Activated T-helper 2 cell treated with anti-CD3 and anti-CD28 coated beads, Interferon-gamma antibody, Interleukin-2, Interleukin-4, amounts not matched to agents 10 μg/mL and 5 μg/mL and 100 μg/mL, durations not matched to agents 14 hours and 24 hours and 36 hours (primary cell): ENCODE measurements at places on chromosomes 1 and 21.
A peak's percentile ranks its signal among the peaks of the same experiment; 100 is the strongest.

DNA sequence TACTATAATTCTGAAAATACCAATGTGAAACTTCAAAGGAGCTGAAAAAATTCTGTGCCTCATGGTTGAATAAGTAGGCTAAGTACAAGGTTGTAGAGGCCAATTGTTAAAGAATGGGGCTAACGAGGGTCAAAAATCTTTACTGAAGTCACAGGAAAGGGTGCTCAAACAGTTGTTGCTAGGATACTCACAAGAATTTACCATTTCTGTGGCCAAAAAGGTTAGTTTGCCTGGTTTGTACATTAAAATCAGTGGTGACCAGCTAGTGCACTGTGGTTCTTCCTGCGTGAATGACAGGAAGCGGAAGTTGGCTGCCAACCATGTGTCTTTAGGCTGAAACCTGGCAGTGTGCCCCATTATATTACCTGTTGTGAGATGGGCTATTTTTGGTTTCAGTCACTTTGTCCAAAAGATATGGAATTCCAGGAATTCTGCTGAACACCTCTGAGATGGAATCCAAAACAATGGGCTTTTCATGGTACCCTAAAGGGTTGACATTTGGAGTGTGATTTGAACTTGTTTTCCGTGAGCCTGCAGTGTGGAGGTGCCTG, 13.5 kb downstream of the MAP3K21 start:
- no peak for DNase-seq
- peaks cover 45% of the 10 kb centered on the region for H3K27me3 ChIP-seq
- no peak overlapping the region for H3K4me3 ChIP-seq
- no peak overlapping the region for H3K27ac ChIP-seq
- H3K4me1 ChIP-seq = no peaks in the 10 kb centered on the region

DNA sequence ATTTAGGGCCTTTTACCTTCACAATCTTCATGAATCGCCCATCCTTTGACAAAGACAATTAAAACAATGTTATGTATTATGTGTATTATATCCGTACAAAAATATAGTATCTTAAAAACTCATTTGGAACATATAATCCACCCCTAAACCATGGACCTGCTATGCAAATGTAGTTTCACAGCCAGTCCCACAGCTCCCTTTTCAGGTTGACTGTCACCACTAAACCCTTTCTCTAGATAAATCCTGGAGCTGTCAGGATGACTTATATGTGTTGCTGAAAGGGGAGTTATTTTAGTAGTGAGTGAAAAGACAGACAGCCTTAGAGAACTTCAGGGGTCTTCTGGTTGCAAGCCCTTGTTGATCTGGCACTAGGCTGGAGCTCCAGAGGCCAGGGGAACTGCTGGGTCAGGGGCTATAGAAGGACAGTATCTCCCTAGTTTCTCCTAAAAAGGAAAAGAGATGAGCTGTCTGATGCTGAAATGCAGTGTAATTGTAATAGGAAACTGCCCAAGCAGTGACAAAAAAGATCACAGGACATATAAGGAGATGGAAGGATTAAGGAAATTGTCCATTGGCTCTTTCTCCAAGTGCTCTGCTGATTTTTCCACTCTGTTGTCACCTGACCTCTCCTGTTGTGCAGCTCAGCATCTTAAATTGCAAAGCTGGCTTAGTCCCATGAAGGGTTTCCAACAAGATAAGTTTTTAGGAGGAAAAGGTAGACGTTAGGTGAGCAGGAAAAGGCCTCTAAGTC, 127.7 kb downstream of the S1PR1 start:
- no peak overlapping the region for H3K4me3 ChIP-seq
- H3K27me3 ChIP-seq = peaks cover 30% of the 10 kb centered on the region
- H3K36me3 ChIP-seq = no peaks in the 10 kb centered on the region
- no peak for DNase-seq
- no peak overlapping the region for H3K27ac ChIP-seq

- no peaks in the 10 kb centered on the region for H3K27me3 ChIP-seq
- no peak for DNase-seq
- no peak overlapping the region for H3K27ac ChIP-seq
- H3K4me3 ChIP-seq = no peak overlapping the region
Observed at GRCh38 chr1:195773931-195774330, 834.3 kb downstream of the KCNT2 start.

DNA sequence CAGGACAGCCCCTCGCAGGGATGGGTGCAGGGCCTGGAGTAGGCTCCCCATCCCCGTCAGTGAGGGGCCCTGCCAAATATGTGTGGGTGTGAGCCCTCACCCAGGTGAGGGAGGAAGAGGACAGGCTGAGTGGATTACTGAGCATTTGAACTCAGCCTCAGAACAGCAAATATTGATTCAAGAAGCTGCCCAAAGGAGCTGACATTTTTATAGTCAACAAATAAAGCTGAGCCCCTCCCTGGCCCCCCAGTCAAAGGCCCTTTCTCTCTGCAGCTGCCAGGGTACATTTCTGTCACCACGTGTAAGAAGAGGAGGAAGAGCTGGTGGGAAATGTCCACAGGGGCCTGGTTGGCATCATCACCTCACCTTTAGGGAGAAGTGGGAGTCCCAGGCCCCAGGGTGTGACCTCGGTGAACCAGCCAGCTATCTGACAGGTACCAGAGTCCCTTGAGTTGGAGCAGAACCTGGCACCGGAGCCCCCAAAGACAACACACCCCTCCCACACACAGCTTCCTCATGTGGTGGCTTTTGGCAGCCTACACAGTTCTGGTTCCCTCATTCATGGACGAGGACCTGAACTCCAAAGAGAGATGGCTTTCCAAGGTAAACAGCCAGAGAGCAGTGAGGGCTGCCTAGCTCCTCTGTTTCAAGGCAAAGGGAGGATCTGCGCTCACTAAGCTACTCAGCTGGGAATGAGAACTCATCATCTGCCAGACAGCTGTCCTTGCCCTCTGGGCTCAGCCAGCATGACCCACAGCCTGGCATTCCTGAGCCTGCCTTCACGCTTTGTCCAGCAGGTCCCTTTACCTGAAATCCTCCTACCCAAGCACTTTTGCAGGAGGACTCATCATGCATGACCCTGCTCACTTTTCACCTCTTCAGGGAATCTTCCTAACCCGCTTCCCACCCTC, 43.0 kb upstream of the TENT5C start:
- peak; percentile 5 for DNase-seq
- no peak overlapping the region for H3K27ac ChIP-seq
- H3K27me3 ChIP-seq = peaks cover 6% of the 10 kb centered on the region
- H3K4me1 ChIP-seq = peaks cover 6% of the 10 kb centered on the region
- H3K4me3 ChIP-seq = no peak overlapping the region

- no peak overlapping the region for H3K27ac ChIP-seq
- no peak for DNase-seq
- H3K4me1 ChIP-seq = no peaks in the 10 kb centered on the region
- no peaks in the 10 kb centered on the region for H3K27me3 ChIP-seq
Observed at GRCh38 chr1:174657411-174657810, 209.6 kb downstream of the GPR52 start.

GRCh38 chr21:32604464-32604863, 7.7 kb downstream of the CFAP298 start:
- no peak overlapping the region for H3K27ac ChIP-seq
- DNase-seq = no peak
- no peaks in the 10 kb centered on the region for H3K27me3 ChIP-seq

DNA sequence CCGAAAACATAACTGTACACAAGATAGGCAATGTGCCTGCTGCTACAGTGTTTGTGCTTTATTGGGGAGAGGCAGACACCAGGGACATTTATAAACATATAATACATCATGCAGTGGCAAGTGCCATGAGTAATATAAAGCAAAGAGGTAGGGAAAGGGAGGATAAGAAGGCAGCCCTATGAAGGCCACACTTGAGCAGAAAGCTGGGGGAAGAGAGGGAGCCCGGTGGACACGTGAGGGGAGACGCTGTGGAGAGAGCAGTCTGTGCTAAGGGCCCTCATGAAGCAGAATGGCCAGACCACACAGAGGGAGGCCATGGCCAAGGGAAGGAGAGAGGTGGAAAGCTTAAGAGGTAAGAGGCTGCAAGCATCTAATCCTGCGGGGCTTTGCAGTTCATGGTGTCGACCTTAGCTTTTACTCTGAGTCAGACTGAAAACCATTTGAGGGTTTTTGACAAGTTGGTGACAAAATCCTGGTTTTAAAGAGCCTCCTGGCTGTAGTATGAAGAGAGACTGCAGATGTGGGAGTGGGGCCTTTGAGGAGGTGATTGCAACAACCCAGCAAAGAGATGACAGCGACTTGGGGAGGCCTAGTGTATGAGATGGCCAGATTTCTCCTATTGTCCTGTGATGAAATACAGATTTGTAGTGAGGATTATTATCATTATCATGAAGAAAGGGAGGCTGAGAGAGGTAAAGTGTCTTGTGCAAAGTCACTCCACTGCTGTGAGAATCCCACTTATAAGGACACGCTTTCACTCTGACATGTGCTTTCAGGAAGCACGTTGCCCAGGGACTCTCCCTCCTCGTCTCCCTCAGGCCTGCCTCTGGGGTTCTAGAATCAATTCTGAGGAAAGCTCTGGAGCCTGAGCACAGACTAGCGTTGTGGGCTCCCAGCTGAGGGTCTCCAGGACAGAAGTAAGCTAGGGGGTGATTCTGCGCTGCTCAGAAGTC, 192.9 kb downstream of the RHOU start:
- no peak for DNase-seq
- H3K4me3 ChIP-seq = no peak overlapping the region
- no peak overlapping the region for H3K27ac ChIP-seq

GRCh38 chr1:208910161-208910560, 666.0 kb upstream of the PLXNA2 start:
- no peaks in the 10 kb centered on the region for H3K36me3 ChIP-seq
- no peaks in the 10 kb centered on the region for H3K27me3 ChIP-seq
- H3K27ac ChIP-seq = no peak overlapping the region
- no peak for DNase-seq
- H3K4me1 ChIP-seq = no peaks in the 10 kb centered on the region
- no peak overlapping the region for H3K4me3 ChIP-seq

- H3K27ac ChIP-seq = no peak overlapping the region
- no peaks in the 10 kb centered on the region for H3K36me3 ChIP-seq
- H3K4me3 ChIP-seq = no peak overlapping the region
Observed at GRCh38 chr1:154190550-154190949, 1.4 kb downstream of the TPM3 start.

DNA sequence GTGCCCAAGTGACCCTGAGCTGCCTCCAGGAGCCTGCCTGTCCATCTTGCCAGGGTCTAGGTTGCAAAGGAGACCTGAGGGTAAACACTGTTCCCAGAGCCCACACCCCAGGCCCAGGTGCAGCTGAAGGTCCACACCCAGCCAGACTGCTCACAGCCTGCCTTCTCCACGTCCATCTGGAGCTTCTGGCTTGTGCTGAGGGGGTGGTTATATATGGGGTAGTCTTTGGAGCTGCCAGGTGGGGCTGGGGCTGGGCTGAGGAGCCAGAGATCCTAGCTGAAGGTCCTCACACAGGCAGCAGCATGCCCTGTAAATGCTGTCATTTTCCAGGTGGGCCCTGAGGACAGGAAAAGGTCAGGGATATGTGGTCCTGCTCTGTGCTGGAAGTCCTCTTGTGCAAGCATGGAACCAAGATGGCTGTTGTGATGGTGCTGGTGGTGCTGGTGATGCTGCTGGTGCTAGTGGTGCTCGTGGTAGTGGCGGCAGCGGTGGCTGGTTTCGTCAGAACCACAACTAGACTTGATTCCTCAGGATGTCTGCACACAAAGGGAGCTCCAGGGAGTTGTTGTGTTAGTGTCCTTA, 182.7 kb downstream of the MATN1 start:
- no peaks in the 10 kb centered on the region for H3K36me3 ChIP-seq
- no peaks in the 10 kb centered on the region for H3K4me1 ChIP-seq
- no peak overlapping the region for H3K4me3 ChIP-seq
- H3K27me3 ChIP-seq = no peaks in the 10 kb centered on the region

GRCh38 chr1:150235294-150235851, 539 bp downstream of the ANP32E start:
- peak; percentile 22 for DNase-seq
- peaks cover 18% of the 10 kb centered on the region for H3K4me1 ChIP-seq
- H3K27me3 ChIP-seq = no peaks in the 10 kb centered on the region

DNA sequence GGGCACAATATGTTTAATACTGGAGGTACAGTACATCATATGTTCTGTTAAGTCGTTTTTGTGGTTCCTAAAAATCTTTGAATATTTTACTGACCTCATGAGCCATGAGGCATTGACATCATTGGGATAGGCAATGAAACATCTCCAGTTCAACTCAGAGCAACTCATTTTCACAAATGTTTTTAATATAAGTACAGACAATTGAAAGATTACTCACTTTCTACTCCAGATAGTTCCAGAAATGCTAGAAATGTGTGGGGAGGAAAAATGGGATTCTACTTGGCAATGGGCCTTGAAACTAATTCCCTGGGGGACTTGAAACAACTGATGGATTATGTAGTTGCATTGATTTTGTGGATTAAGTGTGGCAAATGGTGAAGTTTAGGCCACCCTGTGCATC, 7.2 kb upstream of the C8B start:
- no peaks in the 10 kb centered on the region for H3K4me1 ChIP-seq
- DNase-seq = no peak

GRCh38 chr1:157252473-157252872, 114.3 kb upstream of the ETV3 start:
- no peak for DNase-seq
- H3K4me1 ChIP-seq = peaks cover 2% of the 10 kb centered on the region
- H3K27me3 ChIP-seq = peaks cover 16% of the 10 kb centered on the region
- no peak overlapping the region for H3K4me3 ChIP-seq
- H3K36me3 ChIP-seq = no peaks in the 10 kb centered on the region

GRCh38 chr1:207857447-207857846, 53.5 kb downstream of the CD34 start:
- DNase-seq = no peak
- peaks cover 44% of the 10 kb centered on the region for H3K4me1 ChIP-seq
- H3K36me3 ChIP-seq = peaks cover 43% of the 10 kb centered on the region
- H3K4me3 ChIP-seq = no peak overlapping the region

- peaks cover 4% of the 10 kb centered on the region for H3K27me3 ChIP-seq
- no peak for DNase-seq
- H3K27ac ChIP-seq = no peak overlapping the region
- no peak overlapping the region for H3K4me3 ChIP-seq
- H3K36me3 ChIP-seq = no peaks in the 10 kb centered on the region
Observed at GRCh38 chr1:182338806-182339370, 52.7 kb downstream of the GLUL start.

DNA sequence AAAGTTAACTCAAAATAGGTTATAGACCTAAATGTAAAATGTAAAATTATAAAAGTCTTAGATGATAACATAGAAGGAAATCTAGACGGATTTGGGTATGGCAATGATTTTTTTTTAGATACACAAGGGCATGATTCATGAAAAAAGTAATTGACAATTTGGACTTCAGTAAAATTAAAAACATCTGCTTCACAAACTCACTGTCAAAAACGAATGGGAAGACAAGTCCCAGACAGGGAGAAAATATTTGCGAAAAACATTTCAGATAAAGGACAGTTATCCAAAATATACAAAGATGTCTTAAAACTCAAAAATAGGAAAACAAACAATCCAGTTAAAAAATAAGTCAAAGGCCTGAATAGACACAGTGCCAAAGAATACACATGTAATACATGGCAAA, 9.7 kb upstream of the PTGS2 start:
- H3K27ac ChIP-seq = no peak overlapping the region
- H3K4me3 ChIP-seq = no peak overlapping the region
- no peaks in the 10 kb centered on the region for H3K36me3 ChIP-seq
- H3K27me3 ChIP-seq = peaks cover 33% of the 10 kb centered on the region

- no peak overlapping the region for H3K4me3 ChIP-seq
- DNase-seq = no peak
- peaks cover 10% of the 10 kb centered on the region for H3K4me1 ChIP-seq
- H3K36me3 ChIP-seq = no peaks in the 10 kb centered on the region
- H3K27me3 ChIP-seq = peaks cover 9% of the 10 kb centered on the region
Observed at GRCh38 chr1:11646317-11646716, 7.9 kb downstream of the FBXO2 start.

- no peak overlapping the region for H3K4me3 ChIP-seq
- no peak overlapping the region for H3K27ac ChIP-seq
- no peaks in the 10 kb centered on the region for H3K36me3 ChIP-seq
- peaks cover 4% of the 10 kb centered on the region for H3K4me1 ChIP-seq
- H3K27me3 ChIP-seq = peaks cover 15% of the 10 kb centered on the region
Observed at GRCh38 chr1:229108598-229109201, 162.2 kb upstream of the RAB4A start.
